Tibial artery (tissue), 4 donors: ENCODE measurements at places on chromosomes 5 and 9.

GRCh38 chr5:42436051-42436450, 12.8 kb downstream of the GHR start:
- DNase-seq = no peak

- no peak for DNase-seq
Observed at GRCh38 chr5:54001976-54002775, 308.2 kb downstream of the ARL15 start.

- no peak for DNase-seq
Observed at GRCh38 chr5:178389796-178390195, 157.2 kb upstream of the PHYKPL start.

DNA sequence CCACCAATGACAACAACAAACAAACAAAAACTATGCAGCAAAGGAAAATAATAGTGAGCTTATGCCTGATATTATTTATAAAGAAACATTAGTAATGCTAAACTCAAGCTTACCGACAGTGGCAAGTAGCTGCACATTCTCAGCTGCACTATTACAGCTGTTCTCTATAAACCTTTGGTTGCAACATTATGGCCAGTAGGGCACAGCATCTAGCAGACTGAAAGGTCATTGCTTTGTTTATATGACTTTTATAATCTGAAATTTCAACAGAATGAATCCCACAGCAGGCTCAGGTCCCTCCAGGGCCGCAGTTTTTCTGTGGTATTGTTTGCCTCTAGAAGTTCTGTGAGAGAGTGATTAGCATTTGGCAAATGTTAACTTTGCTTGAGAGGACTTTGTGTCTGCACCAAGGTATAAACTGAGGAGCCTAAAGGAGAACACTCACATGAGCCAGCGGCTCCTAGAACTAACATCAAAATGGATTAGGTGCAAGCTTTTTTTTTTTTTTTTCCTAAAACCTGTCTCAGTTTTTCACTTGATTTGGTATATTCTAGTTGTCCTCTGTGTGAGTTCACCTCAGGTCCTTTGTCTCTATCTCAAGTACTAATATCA, 58.3 kb downstream of the IZUMO3 start:
- no peak for DNase-seq

- no peak for DNase-seq
Observed at GRCh38 chr9:134658378-134658955, 16.9 kb downstream of the COL5A1 start.

- DNase-seq = no peak
Observed at GRCh38 chr9:10366171-10366779, 246.5 kb downstream of the PTPRD start.

GRCh38 chr5:133664422-133664821, 52.1 kb upstream of the FSTL4 start:
- DNase-seq = no peak

DNA sequence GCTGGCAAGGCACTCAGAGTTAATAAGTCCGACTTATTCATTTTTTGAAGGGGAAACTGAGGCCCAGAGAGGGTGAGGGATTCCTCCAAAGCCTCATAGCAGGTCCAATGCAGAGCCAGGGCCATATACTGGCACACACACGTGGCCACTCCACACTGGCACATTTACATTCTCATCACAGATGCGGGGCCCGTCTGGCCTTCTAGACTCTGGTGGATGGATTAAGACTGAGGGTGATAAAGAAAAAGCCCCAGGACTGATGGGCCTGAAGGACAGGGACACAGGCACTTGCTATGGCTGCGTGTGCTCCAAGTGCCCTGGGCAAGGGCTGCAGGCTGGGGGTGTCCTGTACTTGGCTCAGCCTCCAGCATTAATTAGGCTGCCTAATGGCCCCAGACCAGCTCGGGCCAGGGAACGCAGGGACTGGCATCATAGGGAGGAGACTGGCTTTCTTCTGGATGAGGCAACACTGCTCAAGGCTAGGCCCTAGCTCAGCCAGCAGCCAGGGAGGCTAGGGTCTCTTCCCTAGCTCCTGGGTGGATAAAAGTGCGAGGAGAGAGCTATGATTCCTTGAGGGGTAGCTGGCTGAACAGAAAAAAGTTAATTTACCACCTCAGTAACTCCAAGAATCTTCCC, 28.5 kb upstream of the CSF1R start:
- no peak for DNase-seq

DNA sequence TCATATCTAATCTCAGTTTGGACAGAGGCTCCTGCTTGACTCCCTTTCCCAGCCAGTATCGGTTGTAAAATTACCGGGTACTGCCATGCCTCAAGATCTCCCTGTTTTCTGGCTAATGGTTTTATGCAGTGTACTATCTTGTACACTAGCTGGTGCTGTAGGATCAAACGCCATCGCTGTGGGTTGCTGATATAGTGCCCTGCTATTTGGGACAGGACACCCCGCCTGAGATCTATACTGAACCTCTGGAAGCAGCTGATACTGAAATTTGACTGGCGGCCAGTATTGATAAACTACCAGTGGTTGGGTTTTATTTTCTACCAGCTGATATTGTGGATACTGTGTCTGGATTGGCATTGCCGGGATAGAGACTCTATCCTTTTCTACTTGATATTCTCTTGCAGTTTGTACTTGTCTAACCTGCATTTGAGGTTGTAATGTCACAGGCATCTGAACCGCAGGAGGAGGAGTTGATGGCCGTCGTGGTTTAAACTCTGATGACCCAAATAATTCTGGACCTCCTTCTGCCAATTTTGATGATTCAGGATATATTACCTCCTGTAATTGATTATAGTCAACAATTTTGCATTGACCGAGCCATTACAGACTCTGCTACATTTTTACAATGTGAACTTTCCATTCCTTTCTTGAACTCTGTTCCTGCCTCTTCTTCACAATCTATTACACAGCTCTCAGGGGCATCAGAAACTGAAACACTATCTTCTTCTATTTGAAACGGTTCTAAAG, 112.5 kb upstream of the LARP1 start:
- no peak for DNase-seq

GRCh38 chr9:22084336-22085035, 75.4 kb upstream of the CDKN2B start:
- DNase-seq = no peak
